ENCODE measurements at places on chromosomes 12 and 14.

GRCh38 chr12:113242026-113242418 is 20.8 kb downstream of the TPCN1 start:
- DNase-seq, result no peak

GRCh38 chr12:107236824-107237511 is 143.6 kb upstream of the CRY1 start:
- DNase-seq, result no peak

- DNase-seq, result no peak
Observed at GRCh38 chr14:104684449-104684821, 5.0 kb upstream of the INF2 start.

DNA sequence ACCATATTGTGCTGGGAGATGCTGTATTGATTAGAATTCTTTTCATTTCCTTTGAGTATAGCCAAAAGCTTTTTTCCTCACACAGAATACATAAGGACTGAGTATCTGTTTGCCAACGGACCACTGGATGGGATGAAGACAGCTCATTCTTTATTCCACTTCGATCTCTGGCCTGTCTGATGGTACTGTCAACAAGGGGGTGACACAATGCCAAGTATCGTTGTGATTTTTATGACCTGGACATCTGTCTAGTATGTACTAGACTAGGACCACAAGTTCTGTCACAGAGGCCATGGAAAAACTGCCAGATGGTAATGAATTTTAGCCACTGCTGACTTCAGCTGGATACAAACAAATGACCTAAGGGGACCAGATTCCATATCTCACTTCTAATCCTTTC is 502.7 kb downstream of the SOX5 start:
- no peak for DNase-seq

GRCh38 chr14:86954623-86955022 is 1038.4 kb downstream of the GALC start:
- no peak for DNase-seq

GRCh38 chr12:124684971-124685688 is 117.7 kb upstream of the NCOR2 start:
- DNase-seq, result peak; percentile 74

DNA sequence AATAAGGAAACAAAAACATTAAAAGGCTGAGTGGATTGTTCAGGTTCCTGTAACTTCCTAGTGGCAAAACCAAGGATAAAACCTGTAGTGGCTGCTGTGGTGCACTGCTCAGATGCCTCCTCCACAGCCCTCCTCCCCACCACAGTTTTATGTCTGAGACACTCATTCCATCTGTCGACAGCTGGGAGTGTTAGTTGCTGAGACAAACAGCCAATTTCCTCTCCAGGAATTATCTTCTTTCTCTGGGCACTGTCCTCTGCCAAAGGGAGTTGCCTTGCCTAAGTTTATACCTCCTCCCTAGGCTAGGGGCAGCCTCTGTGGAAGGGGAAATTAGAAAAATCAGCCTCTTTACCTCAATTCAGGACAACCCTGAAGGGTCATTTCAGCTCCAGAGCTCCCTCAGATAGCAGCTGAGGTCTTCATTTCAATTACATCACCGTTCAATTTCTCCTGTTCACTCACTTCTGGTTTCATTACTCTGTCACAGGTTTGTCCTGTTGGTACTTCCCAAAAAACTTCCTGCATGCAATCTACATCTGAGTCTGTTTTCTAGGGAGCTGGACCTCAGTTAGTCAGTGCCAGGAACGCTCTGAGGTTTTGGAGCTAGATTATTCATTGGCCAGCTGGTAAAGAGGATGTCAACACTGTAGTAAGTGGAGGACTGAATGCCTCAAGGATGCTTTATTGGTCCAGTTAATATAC is 74.9 kb upstream of the ATP2B1 start:
- DNase-seq, result peak; percentile 62

- no peak for DNase-seq
Observed at GRCh38 chr12:77160931-77161330, 95.6 kb upstream of the E2F7 start.

- DNase-seq, result no peak
Observed at GRCh38 chr14:22096514-22096895, 422.9 kb upstream of the OR4E1 start.

DNA sequence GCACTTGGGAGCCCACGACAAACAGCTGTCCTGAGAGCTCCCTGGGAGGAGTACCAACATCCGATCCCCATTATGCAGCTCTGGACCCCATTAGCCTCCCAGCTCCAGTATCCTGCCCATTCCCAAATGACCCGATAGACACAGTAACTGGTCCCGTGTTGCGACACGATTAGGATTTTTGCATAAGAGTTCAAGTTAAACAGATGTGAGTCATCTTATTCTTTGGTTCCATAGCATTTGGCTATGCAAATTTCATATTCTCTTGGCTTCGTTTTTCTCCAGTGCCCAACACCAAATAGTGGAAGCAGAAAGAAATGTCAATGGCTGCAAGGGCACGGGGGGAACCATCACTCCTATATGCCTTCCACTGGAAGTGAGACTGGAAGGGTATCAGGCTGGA is 43.0 kb upstream of the LRRC10 start:
- no peak for DNase-seq

- DNase-seq, result no peak
Observed at GRCh38 chr12:129067491-129067890, 214.2 kb downstream of the GLT1D1 start.

GRCh38 chr12:66036317-66036716 is 94.2 kb downstream of the LLPH start:
- DNase-seq, result peak; percentile 86

DNA sequence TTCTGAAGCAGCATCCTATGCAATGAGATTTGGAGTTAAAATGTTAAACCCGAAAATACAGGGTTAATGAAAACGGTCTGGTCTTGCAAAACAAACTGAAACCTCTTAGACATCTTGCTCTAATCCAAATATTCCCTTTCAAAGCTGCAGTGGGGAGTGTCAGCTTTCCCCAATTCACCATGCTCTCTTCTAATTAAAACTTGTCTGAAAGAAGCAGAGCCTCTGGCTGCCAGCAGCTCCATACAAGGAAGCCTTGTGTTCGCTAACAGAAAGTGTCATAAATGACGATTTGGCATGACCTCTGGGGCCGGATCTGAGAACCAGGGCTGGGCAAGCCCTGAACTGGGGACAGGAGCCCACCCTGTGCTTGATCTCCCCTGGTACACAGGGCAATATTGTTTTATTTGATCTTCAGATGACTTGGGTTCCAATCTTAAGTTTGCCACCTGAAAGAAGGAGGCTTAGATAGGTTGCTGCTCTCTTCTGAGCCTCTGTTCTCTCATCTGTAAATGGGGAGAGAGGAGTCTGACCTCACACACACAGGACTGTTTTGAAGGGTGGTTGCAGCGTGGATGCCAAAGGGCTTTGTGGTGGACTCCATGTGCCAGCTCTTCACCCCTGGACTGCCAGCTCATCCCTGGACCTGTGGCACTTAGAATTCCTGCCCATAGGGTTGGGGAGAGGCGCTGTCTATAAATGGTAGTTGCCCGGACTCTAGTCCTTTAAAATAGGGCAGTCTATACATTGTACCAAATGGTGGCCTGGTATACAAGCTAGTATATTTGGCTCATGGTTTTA is 7.8 kb downstream of the KMT5A start:
- no peak for DNase-seq

DNA sequence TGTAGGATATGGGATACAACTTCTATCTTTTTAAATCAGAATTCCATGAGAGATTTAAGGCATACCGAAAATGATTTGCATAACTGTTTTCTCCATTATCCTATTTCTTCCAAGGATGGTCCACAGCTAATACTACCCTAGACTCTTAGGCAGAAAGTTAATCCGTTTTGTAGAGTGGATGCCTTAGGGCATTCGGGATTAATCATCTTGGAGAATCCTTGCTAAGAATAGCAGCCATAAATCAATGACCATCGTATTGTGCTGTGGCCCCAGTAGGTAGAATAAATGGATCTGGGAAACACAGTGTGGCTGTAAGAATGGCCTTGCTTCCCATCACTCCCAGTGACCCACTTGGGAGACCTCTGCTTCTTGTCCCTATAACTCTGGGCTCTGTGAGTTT is 99.6 kb downstream of the SSPN start:
- no peak for DNase-seq

GRCh38 chr12:114954511-114955055 is 270.6 kb upstream of the TBX3 start:
- no peak for DNase-seq

DNA sequence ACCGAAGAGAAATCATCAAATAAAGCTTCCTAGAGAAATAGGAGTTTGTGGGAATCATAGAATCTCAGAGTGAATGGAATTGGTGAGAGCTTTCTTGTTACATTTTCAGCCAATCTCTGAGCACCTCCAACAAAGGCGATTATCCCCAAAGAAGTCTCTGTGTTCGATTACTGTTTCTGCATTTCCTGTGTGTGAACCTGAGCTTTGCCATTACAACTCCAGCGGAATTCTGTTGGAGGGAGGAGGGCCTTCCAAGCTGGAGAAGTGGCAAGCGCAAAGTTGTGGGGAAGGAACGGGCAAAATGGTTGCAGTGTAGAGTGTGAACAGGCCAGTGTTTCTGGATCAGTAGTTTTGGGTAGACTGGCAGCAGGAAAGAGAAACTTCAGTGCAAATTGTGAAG is 23.1 kb downstream of the TMEM117 start:
- no peak for DNase-seq

- no peak for DNase-seq
Observed at GRCh38 chr14:51023964-51024363, 70.9 kb downstream of the TRIM9 start.

- DNase-seq, result no peak
Observed at GRCh38 chr14:104917993-104918392, 6.7 kb upstream of the PLD4 start.

- no peak for DNase-seq
Observed at GRCh38 chr12:3931776-3932175, 58.6 kb upstream of the PARP11 start.

GRCh38 chr14:65000898-65001591 is 14.3 kb downstream of the FNTB start:
- peak; percentile 37 for DNase-seq

DNA sequence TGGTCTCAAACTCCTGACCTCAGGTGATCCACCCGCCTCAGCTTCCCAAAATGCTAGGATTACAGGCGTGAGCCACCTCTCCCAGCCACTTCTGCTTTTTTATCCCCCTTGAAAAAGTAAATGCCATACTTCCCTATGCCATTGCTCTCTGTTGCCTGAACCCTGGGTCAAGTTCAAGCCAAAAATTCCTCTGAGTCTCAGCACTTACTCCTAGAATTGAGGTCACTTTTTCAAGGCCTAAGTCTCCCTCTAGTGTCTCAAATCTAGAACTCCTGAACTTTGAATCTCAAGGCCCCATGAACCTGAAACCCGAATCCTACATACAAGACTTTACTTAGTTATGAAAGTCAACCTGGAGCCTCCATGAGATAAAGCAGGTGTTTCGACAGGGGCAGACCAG is 1.4 kb upstream of the APOBEC1 start:
- DNase-seq, result peak; percentile 53

GRCh38 chr12:90163975-90164374 is 455.3 kb upstream of the ATP2B1 start:
- DNase-seq, result no peak

- DNase-seq, result no peak
Observed at GRCh38 chr12:111993292-111994150, 19.4 kb downstream of the TMEM116 start.

GRCh38 chr12:98532687-98533304 is 17.4 kb downstream of the TMPO start:
- DNase-seq, result peak; percentile 55

DNA sequence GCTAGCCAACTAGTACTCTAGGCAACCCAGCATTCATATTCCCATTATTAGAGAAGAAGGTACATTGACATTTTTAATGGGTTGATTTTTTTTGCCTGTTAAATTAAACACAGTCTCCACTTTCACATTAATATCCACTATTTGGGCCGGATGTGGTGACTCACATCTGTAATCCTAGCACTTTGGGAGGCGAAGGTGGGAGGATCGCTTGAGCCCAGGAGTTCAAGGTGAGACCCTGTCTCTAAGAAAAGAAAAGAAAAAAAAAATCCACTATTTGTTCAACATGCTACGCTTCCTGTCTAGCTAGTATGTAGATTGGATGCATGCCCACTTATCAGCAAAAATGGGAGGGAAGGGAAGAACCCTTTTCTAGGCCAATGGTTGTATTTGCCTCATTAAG is 7.1 kb upstream of the CRADD start:
- DNase-seq, result no peak

DNA sequence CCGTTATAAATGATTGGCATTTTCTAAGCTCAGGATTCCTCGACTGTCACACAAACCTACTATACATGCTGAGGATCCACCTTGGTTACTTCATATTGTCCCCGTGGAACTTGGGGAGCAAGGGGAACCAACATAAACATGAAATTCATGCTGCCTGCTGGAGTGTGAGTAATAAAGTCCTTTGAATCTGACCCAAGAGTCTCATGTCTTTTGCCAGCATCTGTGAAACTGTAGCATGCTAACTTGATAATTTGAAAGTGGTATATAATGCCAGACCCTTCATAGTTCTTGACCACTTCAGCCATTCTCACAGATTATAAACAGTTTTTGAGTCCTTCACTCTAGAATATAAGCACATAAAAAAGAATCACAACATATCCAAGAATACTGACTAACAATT is 17.1 kb downstream of the SLC35F4 start:
- no peak for DNase-seq

- DNase-seq, result no peak
Observed at GRCh38 chr12:89354612-89355067, 2.3 kb upstream of the DUSP6 start.

Measured in GM03348 (cell line).